CD4-positive, alpha-beta T cell treated with Interleukin-21 for 1 hour (primary cell): ENCODE measurements at places on chromosomes 16 and 17.
A peak's percentile ranks its signal among the peaks of the same experiment; 100 is the strongest.

GRCh38 chr16:78659216-78659615 is 559.8 kb downstream of the WWOX start:
- no peak for DNase-seq

GRCh38 chr16:57411362-57411976 is 6.9 kb downstream of the CCL17 start:
- no peak for DNase-seq

DNA sequence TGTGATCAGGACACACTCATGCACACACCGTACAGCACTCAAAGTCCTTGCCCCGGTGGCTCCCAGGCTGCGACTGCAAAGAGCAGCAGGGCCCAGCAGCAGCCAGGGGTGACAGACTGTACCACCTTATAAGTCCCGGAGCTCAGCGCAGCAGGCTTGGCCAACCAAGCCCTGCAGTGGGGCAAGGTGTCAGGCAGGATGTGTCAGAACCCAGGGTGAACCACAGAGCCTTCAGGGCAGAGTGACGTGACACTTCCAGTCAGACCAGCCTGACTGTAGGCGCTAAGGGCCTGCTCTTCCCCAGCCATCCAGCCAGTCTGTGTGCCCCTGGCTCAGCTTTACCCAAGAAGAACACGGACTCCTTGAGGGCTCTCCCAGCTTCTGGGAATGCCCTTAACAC is 204.1 kb downstream of the COPRS start:
- DNase-seq = peak; percentile 48

- DNase-seq = no peak
Observed at GRCh38 chr17:77125432-77125901, 15.3 kb upstream of the SEC14L1 start.

DNA sequence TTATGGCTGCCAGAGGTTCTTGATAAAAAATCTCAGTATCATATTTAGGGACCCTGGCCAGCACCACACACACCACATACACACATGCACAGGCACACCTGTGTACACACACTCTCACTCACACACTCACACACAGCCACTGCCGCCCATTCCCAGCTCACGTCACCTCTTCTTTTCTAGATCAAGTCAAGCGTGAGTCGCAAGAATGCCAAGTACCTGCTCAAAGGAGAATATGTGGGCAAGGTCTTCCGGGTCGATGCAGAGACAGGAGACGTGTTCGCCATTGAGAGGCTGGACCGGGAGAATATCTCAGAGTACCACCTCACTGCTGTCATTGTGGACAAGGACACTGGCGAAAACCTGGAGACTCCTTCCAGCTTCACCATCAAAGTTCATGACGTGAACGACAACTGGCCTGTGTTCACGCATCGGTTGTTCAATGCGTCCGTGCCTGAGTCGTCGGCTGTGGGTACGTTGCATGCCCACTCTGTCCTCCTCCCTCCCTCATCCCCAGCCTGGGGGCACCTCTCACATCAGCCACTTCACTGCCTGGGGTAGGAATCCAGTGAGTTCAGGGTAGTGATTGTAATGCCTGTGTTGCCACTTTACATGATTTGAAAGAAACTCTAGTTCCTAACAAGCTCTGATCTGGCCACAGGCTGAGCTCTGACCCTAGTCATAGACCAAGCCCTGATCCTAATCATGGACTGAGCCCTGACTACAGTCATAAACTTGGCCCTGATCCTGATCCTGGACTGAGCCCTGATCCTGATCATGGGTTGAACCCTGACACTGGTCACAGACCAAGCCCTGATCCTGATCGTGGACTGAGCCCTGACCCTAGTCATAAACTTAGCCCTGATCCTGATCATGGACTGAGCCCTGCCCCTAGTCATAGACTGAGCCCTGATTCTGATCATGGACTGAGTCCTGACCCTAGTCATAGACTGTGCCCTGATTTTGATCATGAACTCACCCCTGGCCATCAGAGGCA is 20.4 kb downstream of the CDH5 start:
- no peak for DNase-seq

DNA sequence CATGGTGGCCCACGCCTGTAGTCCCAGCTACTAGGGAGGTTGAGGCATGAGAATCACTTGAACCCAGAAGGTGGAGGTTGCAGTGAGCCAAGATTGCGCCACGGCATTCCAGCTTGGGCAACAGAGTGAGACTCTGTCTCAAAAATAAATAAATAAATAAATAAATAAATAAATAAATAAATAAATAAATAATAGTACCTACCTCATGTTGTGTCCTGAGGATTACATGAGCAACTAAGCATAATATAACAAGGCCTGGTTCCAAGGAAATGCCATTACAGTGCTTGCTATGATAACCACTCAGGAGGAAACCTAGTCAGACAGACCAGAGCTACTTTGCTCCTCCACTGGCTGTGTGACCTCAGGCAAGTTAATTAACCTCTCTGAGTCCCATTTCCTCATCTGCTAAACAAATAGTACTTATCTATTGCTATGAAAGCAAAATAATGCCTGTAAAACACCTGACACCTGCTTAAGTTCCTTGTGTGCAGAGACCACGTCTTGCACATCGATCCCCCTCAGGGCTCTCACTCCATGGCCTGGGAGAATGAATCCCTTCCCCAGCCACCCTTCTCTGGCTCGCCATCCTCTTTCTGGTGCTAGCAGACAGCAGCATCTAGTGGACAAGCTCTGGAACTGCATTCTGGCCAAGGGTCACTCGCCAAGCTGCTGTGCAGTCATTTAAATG is 7.5 kb downstream of the EPOP start:
- DNase-seq = peak; percentile 65

DNA sequence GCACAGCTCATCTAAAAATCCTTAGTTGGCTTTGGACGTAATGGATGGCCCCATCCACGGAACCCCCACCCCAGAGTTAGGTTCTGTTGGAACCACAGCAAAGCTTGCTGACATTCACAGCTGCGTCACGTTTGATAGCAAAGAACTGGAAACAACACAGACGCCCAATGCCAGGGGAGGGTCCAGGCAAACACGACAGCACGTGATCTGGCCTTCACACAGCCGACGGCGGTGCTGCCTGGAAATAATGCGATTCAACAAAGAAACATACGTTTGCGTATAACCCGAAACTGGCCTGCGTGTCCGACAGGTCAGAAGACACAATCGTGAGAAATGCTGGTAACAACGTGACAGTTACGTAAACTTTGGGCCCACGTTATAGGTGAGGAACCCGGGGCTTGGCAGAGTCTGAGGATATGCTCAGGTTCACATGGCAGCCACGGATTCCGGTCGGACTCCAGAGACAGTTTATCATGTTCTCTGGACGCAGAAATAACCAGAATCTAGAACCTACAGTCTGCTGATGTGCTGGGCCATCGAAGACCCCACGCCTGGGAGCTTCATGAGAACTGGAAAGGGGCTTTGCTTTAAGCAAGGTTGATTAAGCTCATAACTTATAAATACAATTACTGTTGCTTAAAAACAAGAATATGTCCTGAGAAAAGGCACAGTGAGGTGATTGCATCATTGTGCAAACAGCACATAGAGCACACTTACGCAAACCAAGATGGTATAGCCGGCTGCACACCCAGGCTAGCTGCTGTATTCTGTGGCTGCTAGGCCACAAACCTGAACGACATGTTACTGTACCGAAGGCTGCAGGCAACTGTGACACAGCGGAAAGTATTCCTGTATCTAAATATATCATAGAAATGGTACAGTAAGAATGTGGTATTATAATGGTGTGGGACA is 70.4 kb downstream of the RPH3AL start:
- DNase-seq = no peak

DNA sequence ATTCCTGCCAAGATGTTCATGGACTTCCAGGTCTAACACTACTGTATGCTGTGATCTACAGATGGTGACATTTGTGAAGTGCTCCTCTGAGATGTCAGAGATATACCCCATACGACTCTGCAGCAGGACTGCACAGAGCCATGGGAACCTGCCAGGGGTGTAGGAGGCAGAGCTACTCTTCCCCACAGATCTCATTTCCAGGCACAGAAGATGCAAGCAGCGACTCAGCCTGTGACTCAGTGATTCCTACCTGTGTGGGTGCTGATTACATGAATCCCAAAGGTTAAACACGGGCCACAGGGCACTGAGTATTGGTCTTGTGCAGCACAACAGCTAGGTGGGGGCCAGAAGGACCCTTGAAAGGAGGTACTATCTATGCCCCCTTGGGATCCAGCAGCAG is 137.0 kb upstream of the SOX9 start:
- no peak for DNase-seq

DNA sequence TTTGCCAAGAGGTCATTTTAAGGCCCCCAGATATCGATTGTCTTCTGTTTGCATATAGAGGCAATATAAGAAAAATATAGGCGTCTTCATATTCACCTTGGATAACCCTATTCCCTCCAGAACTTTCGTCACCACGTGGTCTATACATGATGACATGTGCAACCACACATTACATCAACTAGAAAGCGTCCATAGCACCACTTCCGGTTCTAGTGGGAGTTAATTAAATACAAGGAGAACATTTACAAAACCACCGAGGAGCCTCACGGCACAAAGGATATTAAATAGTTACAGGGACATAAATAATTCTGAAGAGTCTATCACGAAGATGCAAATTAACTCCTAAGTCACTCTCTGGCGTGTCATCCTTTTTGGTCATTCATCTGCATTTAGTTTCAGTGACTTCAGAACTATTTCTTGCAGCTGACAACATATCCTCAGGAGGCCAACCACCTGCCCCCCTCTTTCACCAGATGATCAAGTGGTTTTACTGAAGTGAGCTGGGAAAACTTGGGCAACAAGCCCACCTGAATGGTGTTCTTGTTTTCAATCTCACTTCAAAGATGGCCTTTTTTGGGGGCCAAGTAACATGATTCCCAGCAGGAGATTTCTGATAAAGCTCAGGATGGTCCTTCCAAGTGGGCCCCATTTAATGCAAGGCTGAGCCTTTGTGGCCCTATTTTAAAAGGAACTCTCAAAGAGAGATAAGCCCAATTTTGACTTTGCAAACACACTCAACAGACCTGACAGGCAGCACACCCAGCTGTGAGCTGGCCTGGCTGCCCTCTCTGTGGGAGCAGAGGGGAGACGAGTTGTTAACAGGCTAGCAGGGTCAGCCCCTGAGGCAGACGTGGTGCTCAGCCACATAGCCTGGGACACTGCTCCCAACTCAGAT is 15.3 kb downstream of the CMTM3 start:
- no peak for DNase-seq

GRCh38 chr17:61331886-61332285 is 67.8 kb upstream of the TBX2 start:
- DNase-seq = no peak

DNA sequence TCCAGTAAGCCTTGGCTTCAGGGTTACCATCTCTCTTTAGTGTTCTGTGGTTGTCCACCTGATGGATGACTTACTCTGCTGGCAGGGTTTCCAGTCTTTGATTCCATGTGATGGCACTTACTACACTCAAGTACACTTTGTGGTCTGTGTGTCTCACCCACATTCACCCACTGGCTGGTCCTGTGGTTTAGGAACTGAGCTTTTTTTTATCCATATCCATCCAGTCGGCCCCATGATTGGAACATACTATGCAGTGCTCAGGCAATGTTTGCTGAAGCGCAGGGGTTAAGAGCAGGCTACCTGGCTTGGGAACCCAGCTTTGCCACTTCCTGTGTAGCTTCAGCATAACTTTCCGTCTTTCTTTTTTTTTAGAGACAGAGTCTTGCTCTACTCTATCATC is 2.8 kb upstream of the FUS start:
- DNase-seq = peak; percentile 64

- no peak for DNase-seq
Observed at GRCh38 chr17:4209611-4210010, 54.2 kb downstream of the ANKFY1 start.

GRCh38 chr16:79283578-79283977 is 317.0 kb downstream of the MAF start:
- DNase-seq = peak; percentile 67
